ENCODE measurements at places on chromosomes 12 and 14.

DNA sequence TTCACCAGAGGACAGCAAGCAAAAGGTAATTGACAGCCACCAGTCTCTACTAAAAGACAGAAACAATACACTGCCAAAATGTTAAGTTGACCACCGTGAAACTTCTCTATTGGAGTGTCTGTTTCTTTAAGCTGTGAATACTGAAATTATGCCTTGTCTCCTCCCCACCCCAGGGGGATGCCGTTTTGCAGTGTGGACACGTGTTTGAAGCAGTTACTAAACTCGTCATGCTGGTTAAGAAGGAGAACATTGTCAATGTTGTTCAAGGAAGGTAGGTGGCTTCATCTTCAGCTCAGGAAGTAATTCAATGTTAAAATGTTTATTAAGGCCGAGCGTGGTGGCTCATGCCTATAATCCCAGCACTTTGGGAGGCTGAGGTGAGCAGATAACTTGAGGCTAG is 32.8 kb downstream of the KCTD10 start:
- no peak for DNase-seq

- no peak for DNase-seq
Observed at GRCh38 chr12:122968104-122968503, 1.8 kb upstream of the ABCB9 start.

DNA sequence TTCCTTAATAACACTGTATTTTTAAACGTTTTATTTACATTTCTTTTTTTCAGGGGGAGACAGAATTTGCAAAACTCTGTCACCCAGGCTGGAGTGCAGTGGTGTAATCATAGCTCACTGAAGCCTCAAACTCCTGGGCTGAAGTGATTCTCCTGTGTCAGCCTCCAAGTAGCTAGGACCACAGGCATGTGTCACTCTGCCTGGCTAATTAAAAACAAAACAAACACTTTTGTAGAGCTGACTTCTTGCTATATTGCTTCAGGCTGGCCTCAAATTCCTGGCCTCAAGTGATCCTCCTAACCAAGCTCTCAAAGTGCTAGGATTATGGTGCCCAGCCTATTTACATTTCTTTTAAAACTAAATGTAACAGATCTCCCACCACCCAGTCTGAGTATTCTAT is 12.7 kb downstream of the CPSF6 start:
- DNase-seq = no peak

GRCh38 chr12:8866429-8866828 is 44.0 kb downstream of the A2ML1 start:
- DNase-seq = no peak

GRCh38 chr14:92651106-92651757 is 97.2 kb downstream of the LGMN start:
- no peak for DNase-seq

DNA sequence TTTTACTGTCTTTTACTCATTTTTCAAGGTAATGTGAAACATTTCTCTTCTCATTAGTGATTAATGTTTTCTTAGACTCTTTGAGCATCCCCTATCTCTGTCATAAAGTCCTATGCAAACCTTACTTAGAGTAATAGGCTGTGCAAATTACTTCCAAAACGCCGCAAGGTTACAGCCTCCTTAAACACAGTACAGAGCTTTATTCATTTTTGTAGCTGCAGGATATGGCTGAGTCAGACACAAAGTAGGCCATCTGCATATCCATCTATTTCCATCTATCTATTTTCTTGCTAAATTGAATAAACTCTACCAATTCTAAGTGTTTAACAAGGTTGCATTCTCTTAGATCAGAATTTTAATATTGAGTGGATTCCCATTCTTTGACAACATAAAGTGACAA is 335.6 kb upstream of the SLC16A7 start:
- no peak for DNase-seq

- no peak for DNase-seq
Observed at GRCh38 chr12:132269271-132269968, 60.0 kb downstream of the GALNT9 start.

DNA sequence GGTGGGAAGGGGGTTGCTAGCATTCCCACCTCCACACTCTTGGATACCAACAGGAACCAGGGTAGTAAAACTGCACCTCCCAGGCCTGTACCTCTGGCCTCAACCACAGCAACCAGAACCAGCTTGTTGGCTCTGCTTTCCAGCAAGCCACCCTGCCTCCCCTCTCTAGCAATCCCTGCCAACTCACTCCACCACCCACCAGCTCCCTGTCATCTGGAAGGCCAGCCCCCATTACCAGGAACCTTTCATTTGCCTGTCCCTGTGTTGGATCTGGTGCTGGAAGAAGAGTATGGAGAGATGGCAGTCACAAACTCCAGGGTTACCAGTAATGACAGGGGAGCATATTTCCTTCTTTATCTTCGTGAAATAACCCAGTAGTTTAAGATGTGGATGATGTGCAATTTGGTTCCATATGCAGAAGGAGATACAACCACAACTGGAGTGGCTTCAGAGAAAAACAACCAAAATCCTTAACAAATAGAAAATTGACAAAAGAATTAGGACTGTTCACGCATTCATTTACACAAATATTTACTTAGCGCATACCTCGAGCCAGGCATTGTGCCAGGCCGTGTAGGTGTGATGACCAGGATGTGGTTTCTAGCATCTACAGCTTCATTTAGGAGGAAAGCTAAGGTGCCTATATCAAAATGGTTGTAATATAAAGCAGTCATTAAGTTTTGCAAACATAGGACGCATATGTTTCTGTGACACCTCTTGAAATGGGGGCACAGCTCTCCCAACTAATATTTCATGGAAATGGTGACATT is 3.4 kb downstream of the B4GALNT3 start:
- DNase-seq = no peak

DNA sequence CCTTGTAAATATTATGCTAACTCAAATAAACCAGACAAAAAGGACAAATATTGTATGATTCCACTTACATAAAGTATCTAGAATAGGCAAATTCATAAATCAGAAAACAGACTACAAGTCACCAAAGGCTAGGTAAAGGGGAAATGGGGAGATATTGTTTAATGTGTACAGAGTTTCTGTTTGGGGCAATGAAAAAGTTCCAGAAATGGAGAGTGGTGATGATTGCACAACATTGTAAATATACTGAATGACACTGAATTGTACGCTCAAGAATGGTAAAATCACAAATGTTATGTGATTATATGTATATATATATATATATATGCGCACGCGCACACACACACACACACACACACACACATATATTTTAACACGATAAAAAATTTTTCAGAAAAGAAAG is 182.5 kb downstream of the SLC2A13 start:
- no peak for DNase-seq

DNA sequence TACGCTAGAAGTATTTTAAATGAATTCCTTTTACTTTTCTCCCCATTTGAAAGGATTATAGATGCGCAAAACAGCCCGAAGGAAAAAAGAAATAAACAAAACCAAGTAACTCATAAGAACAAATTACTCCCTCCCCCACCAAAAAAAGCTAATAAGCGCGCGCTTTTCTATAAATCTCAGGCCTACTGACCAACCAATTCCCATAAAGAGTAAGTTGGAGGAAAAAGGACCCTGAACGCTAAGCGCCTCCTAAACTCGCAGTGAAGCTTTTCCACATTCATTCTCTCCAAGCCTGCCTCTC is 588 bp downstream of the MBIP start:
- no peak for DNase-seq

DNA sequence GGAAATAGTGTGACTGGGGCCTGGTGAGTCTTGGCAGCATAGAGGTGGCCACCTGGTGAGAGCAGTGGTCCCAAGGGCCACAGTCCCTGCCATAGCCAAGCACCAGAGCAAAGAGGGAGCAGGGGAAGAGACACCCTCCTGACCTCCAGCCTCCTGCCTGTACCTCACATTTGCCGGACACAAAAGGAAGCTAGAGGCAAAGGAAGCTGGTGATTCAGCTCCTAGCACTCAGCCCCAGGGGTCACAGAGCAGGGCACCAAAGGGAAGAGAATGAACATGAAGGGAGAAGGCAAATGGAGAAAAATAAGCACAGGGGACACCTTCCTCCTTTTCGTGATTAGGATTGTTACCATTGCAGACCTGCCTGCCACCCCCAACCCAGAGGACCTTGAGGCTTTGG is 216.8 kb downstream of the ZFP36L1 start:
- no peak for DNase-seq

All from Caco-2 (cell line).